ENCODE measurements at places on chromosomes 3 and 15. TPM values are rescaled to one million over a fixed set of nuclear protein-coding genes. Genes with fewer than 3 reads are reported as not detected.

The SLC6A11 gene
- total RNA-seq = not detected

DNA sequence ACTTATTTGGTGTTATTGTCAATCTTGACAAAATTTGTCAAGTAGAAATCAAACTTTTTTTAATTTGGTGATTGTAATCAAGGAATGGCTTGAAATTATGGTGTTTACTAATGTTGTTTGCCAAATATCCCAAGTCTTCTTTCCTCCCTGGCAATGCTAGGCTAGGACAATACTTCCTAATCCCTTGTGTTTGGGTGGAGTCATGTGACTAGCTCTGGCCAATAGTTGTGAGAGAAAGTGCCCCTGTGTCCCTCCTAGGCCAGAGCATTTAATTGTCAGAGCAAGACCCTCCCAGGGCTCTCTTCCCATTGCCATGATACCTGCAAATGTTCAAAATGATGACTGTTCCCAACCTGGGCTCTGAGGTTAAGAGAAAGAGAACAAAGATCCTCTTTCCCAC lies 132.7 kb downstream of the ANXA2 start:
- no peaks in the 10 kb centered on the region for H3K4me1 ChIP-seq
- H3K36me3 ChIP-seq = no peaks in the 10 kb centered on the region
- H3K27ac ChIP-seq = no peak overlapping the region
- no peaks in the 10 kb centered on the region for H3K27me3 ChIP-seq

GRCh38 chr15:88805031-88805780 lies 2.0 kb downstream of the ACAN start:
- peak; percentile 31 for DNase-seq
- H3K36me3 ChIP-seq = no peaks in the 10 kb centered on the region
- no peaks in the 10 kb centered on the region for H3K4me1 ChIP-seq

The P2RY12 gene
- total RNA-seq = 0.52 TPM

GRCh38 chr3:174355505-174355904 lies 503.6 kb upstream of the NAALADL2 start:
- H3K27me3 ChIP-seq = no peaks in the 10 kb centered on the region
- no peak overlapping the region for H3K27ac ChIP-seq
- no peaks in the 10 kb centered on the region for H3K36me3 ChIP-seq
- no peak overlapping the region for H3K4me3 ChIP-seq
- no peak for DNase-seq

The SMAD6 gene
- total RNA-seq = 0.07 TPM

DNA sequence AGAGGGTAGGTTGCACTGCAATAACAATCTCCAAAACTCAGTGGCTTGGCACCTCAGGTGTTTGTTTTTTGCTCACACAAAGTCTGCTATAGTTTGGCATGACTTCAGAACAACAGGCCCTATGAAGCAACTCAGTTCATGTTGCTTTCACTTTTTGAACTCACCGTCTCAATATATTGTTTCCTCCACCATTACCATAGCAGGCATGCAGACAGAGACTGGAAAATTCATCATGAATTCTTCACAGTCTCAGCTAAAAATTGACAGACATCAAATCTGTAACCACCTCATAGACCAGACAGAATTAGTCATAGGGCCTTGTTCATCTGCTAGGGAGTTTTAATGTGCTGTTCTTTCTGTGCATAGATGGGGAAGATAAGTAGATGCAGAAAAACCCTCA lies 161.4 kb upstream of the POU1F1 start:
- no peak overlapping the region for H3K27ac ChIP-seq
- no peaks in the 10 kb centered on the region for H3K4me1 ChIP-seq
- no peaks in the 10 kb centered on the region for H3K36me3 ChIP-seq
- no peak for DNase-seq
- no peak overlapping the region for H3K4me3 ChIP-seq

- no peak for DNase-seq
- no peaks in the 10 kb centered on the region for H3K4me1 ChIP-seq
Observed at GRCh38 chr15:71753346-71753745, 57.0 kb upstream of the NR2E3 start.

- peaks cover 6% of the 10 kb centered on the region for H3K27me3 ChIP-seq
- H3K36me3 ChIP-seq = no peaks in the 10 kb centered on the region
- H3K4me3 ChIP-seq = no peak overlapping the region
- DNase-seq = no peak
Observed at GRCh38 chr15:95596496-95596895, 734.0 kb upstream of the NR2F2 start.

DNA sequence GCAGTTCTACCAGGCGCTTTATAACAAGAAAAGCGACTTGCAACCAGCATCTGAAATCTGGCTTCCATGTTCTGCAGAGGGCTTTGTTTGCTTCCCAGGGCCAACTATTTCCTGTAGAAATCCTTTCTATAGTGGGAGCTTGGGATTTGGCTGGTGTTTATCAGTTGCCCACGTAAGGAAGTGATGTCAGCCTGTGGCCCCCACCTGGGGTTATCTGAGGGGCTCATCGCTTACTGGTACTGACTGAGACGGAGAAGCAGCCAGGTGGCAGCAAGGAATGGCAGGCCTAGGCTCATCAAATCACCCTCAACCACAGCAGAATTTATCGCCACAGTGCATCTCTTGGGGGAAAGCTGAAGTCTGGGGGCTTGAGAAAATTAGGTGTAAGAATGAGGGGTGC lies 14.6 kb upstream of the CCR9 start:
- DNase-seq = no peak
- H3K27ac ChIP-seq = no peak overlapping the region
- no peaks in the 10 kb centered on the region for H3K36me3 ChIP-seq
- peaks cover 22% of the 10 kb centered on the region for H3K27me3 ChIP-seq

DNA sequence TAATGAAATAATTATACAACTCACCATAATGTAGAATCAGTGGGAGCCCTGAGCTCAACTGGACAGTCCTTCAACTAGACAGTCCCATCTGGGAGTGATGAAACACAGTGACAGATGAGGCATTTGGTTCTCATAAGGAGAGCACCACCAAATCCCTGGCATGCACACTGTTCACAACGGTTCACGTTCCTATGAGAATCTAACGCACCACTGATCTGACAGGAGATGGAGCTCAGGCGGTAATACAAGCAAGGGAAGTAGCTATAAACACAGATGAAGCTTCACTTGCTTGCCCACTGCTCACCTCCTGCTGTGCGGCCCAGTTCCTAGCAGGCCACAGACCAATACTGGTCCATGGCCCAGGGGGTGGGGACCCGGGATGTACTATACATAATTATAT lies 17.0 kb downstream of the PRKAR2A start:
- H3K4me1 ChIP-seq = peaks cover 3% of the 10 kb centered on the region
- no peak for DNase-seq
- no peak overlapping the region for H3K27ac ChIP-seq
- H3K4me3 ChIP-seq = no peak overlapping the region

The ERICH6 gene
- total RNA-seq = 3.6 TPM

- H3K36me3 ChIP-seq = no peaks in the 10 kb centered on the region
- no peak for DNase-seq
- no peak overlapping the region for H3K4me3 ChIP-seq
- no peaks in the 10 kb centered on the region for H3K27me3 ChIP-seq
- no peak overlapping the region for H3K27ac ChIP-seq
Observed at GRCh38 chr3:58962040-58962651, 87.7 kb downstream of the CFAP20DC start.

The ELL3 gene
- 0.82 TPM for total RNA-seq

The HPS3 gene
- total RNA-seq = 19.6 TPM

The SPRED1 gene
- total RNA-seq = 2.0 TPM

GRCh38 chr3:139285691-139286090 lies 58.1 kb upstream of the MRPS22 start:
- H3K27ac ChIP-seq = no peak overlapping the region
- H3K4me3 ChIP-seq = no peak overlapping the region
- H3K4me1 ChIP-seq = no peaks in the 10 kb centered on the region
- no peaks in the 10 kb centered on the region for H3K27me3 ChIP-seq
- no peaks in the 10 kb centered on the region for H3K36me3 ChIP-seq

- no peaks in the 10 kb centered on the region for H3K4me1 ChIP-seq
- no peak for DNase-seq
- H3K36me3 ChIP-seq = no peaks in the 10 kb centered on the region
- no peak overlapping the region for H3K4me3 ChIP-seq
- H3K27me3 ChIP-seq = no peaks in the 10 kb centered on the region
Observed at GRCh38 chr3:41075975-41076374, 123.3 kb upstream of the CTNNB1 start.

GRCh38 chr15:80758130-80758745 lies 20.9 kb upstream of the CEMIP start:
- H3K36me3 ChIP-seq = no peaks in the 10 kb centered on the region
- H3K27ac ChIP-seq = no peak overlapping the region
- no peaks in the 10 kb centered on the region for H3K27me3 ChIP-seq
- H3K4me1 ChIP-seq = peaks cover 12% of the 10 kb centered on the region
- H3K4me3 ChIP-seq = no peak overlapping the region
- no peak for DNase-seq

- H3K27ac ChIP-seq = peak overlapping the region; percentile 64
- H3K4me1 ChIP-seq = peaks cover 26% of the 10 kb centered on the region
- peaks cover 7% of the 10 kb centered on the region for H3K36me3 ChIP-seq
- peak overlapping the region; percentile 62 for H3K4me3 ChIP-seq
Observed at GRCh38 chr3:3178498-3179328, 778 bp downstream of the CRBN start.

The NMNAT3 gene
- 3.7 TPM for total RNA-seq

The WNT5A gene
- total RNA-seq = not detected

The DNAJA4 gene
- 26.3 TPM for total RNA-seq

- H3K36me3 ChIP-seq = no peaks in the 10 kb centered on the region
- no peaks in the 10 kb centered on the region for H3K27me3 ChIP-seq
- no peak overlapping the region for H3K4me3 ChIP-seq
- DNase-seq = no peak
Observed at GRCh38 chr3:126340596-126340942, 16.6 kb downstream of the KLF15 start.

The CNTN6 gene
- not detected for total RNA-seq

GRCh38 chr3:170057550-170057949 lies 19.8 kb downstream of the GPR160 start:
- H3K36me3 ChIP-seq = no peaks in the 10 kb centered on the region
- H3K27ac ChIP-seq = no peak overlapping the region
- H3K4me1 ChIP-seq = peaks cover 4% of the 10 kb centered on the region
- DNase-seq = no peak
- no peak overlapping the region for H3K4me3 ChIP-seq

DNA sequence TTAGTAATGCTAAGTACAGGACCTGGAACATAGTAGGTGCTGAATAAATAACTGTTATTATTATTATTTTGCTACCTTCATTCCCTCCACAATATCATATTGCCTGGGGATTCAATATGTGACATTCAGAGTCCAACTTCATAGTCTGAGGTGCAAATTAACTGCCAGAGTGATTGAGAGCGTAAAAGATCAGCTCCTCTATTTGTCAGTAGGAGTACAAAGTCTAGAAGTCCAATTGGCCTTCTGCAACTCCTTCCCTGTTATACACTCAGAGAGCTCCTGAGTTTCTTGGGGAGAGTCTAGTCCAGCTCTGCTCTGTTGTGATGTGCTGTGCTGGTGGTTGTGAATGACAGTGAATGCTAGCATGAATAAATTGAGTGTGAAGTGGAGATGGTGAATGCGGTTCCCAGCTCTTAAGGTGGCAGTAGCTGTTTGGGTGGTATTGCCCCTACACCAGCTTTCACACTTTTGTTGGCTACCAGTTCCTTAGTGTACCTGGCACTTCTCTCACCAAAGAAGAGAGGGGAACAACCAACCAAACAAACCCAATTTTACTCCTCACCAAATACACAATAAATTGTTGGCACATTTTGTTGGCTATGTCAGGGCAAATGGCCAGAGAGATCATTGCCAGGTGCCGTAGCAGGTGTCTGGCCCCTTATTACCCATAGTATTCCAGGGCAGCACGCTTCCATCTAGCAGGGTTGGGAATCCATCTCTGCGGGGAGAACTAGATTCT lies 270.1 kb upstream of the TBL1XR1 start:
- no peaks in the 10 kb centered on the region for H3K4me1 ChIP-seq
- DNase-seq = no peak
- H3K27ac ChIP-seq = no peak overlapping the region
- H3K36me3 ChIP-seq = no peaks in the 10 kb centered on the region
- no peak overlapping the region for H3K4me3 ChIP-seq

- no peaks in the 10 kb centered on the region for H3K36me3 ChIP-seq
- H3K27ac ChIP-seq = no peak overlapping the region
- no peak for DNase-seq
- no peaks in the 10 kb centered on the region for H3K27me3 ChIP-seq
- H3K4me1 ChIP-seq = no peaks in the 10 kb centered on the region
Observed at GRCh38 chr3:193762657-193763056, 169.6 kb downstream of the OPA1 start.

DNA sequence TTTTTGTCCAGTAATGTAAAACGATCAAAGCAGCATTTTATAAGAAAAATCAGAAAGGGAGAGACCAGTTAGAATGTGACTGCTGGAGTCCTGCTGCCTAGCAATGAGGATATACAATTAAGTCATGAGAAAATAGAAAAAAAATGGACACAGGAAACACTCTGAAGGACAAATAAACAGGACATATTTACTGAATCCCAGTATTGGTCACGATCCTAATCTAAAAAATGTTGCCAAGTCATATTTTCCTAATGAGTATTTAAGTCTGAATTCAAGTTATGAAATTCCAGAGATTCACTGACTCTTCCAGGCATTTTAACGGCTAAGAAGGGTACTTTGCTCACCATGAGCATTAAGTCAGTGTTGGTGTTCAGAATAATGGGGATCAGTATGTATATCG lies 154.3 kb upstream of the CCDC54 start:
- no peak overlapping the region for H3K4me3 ChIP-seq
- peaks cover 2% of the 10 kb centered on the region for H3K27me3 ChIP-seq
- no peaks in the 10 kb centered on the region for H3K4me1 ChIP-seq
- no peak overlapping the region for H3K27ac ChIP-seq
- no peaks in the 10 kb centered on the region for H3K36me3 ChIP-seq
- DNase-seq = no peak

DNA sequence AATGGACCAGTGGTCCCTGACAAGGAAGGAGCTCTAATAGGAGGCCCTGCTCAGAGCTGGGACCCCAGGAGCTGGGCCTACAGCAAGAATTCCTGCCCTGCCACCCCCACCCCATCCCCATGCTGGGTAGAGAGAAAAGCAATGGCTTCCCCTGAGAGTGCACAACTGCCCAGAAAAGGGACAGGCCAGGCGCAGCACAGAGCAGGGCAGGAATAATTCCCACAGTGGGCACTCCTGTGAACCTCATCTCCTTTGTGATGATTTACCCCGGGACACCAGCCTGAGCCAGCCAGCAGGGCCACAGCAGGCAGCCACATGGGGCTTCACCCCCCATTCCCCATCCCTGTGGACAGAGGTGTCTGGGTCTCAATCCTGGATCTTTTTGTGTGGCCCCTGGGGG lies 104.0 kb upstream of the IQSEC1 start:
- H3K27ac ChIP-seq = no peak overlapping the region
- no peaks in the 10 kb centered on the region for H3K4me1 ChIP-seq
- H3K4me3 ChIP-seq = no peak overlapping the region
- no peaks in the 10 kb centered on the region for H3K27me3 ChIP-seq
- DNase-seq = no peak
- H3K36me3 ChIP-seq = no peaks in the 10 kb centered on the region

The FAM107A gene
- not detected for total RNA-seq
